ENCODE measurements at places on chromosomes 1 and 21.
A peak's percentile ranks its signal among the peaks of the same experiment; 100 is the strongest.

DNA sequence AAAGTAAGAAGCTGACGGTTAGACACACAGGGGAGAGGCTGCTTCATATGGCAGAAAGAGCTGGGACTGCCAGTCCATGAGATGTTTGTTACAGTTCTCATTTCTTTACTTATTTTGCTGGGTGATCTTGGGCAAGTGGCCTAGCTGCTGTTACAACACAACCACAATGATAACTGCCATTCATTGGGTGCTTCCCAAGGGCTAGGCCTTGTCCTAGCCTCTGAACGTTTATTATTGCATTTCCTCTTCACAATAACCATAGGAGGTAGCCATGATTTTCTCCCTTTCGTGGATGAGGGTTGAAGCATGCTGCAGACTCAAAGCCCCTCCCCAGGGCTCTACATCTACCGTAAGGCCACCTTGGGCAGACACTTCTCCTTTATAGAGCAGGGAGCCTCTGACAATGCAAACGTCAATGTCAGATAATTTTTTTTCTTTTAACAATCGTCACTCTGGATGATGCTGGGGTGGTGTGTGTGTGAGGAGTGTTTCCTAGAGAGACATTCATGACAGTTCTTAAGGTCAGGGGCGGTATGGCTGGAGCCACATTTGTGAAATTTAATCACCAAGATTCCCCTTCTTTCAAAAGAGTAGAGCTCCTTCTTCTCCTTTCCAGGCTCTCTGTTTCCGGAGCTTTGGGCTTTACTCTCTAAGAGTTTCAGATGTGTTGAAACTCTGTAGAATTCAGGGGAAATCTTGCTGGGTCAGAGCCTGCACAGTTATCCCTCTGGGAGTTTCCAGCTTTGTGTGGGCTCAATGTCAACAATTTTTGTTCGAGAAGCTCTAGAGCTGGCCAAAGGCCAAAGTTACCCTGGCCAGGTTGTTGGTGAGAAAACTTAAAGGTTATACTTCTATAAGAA, 138.5 kb upstream of the SGIP1 start:
- DNase-seq = no peak

DNA sequence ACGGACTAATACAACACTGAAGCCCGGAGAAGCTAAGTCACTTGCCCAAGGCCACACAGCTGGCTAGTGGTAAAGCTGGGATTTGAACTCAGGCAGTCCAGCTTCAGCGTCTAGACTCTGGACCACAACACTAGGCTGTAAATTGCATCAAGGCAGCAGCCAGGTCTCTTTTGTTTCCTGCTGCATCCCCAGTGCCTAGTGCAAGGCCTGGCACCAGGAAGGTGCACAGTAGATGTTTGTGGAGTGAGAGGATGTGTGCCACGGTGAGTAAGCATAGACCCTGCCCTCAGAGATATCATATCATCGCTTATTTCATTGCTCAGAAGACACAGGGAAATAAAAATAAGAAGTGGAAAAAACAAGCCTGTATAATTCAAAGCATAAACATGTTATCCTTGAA, 40.9 kb downstream of the IGSF21 start:
- no peak for DNase-seq

GRCh38 chr1:117635805-117636204, 30.0 kb downstream of the TENT5C start:
- no peak for DNase-seq

GRCh38 chr1:248714248-248714647, 11.7 kb upstream of the OR14I1 start:
- DNase-seq = no peak

DNA sequence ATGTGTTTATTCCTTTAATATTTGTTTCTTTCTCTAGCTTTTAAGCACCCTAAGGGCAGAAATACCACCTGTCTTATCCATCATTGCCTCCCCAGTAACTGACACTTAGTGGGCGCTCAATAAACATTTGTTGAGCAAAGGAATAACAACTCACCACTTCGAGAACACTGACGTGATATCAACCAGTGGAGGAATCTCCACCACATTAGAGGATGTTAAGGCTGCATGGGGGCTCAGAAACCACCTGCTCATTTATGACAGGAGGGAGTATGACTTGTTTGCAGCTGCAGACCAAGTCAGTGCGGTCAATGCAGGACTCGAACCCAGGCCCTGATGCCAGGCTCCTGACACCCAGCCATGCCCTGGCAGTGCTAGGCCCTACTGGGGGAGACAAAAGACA, 102.6 kb downstream of the MRPL37 start:
- no peak for DNase-seq

DNA sequence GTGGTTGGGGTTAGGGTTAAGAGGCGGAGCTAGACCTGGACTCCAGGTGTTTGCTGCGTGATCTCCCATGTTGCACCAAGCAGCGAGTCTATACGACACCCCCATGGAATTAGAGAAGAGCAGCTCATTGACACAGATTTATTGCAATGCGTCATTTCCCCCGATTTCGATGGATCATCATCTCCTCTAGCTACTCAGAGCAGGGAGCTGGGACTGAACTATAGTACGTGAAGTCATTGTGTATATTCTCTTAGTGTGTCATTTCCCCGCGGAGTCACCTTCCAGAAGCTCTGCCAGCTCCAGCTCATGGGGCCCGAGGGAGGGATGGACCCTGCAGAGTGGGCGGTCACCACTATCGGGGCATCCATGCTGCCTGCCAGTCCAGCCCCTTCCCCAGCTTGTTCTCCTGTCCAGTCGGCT, 7.5 kb upstream of the C2CD2 start:
- DNase-seq = no peak

DNA sequence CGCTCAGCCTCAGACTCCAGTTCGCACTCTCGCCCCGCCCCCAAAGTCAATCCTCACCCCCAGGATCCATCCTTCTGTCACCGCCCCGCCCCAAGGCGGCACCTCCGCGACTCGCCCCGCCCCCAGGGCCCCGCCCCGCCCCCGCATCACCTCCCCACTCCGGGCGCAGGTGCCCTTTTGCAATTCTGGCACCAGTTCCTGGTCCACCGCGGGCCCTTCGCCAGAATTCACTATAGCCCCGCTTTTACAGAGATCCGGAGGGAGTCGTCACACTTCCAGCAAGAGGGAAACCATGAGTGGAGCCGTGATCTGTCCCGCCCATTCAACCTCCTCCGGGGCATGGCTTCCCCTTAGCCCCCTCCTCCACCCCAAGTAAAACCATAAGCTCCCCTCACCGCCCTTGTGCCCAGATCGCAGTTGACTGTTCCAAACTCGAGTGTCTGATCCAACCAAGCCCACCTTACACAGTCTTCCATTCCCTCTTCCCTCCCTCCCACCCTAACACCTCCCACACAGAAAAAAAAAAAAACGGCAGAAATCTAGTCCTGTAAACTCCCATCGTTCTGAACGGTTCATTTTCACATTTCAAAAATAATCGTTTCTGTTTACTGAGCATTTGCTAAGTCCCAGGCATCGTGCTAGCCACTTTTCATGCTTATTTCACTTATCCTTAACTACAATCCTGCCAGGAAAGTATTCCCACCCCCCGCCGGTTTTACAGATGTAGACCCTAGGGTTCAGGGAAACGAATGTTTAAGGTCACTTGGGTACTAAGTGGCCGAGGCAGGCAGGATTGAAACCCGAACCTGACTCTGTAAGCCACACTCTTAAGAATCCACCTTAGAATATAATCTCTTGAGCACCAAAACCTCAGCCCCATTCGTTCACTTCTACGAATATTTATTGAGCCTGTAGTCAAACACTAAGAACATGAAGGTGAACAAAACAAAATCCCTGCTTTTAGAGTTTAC, 1.3 kb upstream of the DNAJC16 start:
- DNase-seq = no peak

DNA sequence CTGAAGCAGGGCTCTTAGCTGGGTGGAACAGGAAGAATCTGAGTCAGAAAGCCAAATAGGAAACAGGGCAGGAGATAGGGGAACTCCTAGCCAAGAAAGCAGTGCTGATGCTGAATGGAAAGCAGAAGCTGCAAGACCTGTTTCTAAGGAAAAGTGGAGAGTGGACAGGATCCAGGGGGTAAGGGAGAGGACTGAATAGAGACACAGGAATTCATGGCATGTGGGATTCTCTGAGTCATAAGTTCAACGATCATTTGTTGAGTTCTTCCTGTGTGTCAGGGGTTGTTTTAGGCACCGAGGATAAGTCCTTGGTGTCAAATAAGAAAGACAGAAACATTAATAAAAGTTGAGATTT, 153.8 kb upstream of the FGGY start:
- no peak for DNase-seq

- DNase-seq = no peak
These were observed 66.2 kb upstream of the IRF2BP2 start for GRCh38 chr1:234676103-234676594.

DNA sequence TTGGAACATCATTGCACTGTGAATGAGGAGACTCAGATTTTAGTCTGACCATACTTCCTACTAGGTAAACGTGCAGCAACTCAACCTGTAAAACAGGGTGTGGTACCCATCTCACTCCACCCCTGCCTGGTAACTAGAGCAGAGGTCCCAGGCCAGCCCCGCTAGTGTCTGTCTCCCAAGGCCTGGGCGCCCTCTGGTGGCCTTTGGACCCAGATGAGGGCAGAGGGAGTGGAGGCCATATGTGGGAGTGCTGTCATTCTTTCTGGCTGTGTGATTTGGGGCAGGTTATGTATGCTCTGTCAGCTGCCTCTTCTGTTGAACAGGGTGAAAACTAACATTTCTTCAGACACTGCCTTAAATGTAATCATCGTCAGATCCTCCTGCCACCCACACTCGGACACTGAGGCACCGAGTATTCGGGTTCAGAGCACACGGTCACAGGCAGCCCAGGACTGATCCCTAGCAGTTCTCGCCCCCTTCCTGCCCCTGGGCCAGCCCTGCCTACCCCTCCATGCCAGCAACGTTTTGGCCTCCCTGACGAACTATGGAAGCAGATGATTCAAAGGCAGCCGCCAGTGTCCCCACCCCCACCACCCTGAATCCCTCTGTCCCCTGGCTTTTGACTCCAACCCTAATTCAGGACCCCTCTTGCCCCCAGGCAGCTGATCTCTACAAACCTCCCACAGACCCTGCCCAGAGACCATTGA, 76.0 kb downstream of the CD247 start:
- DNase-seq = peak; percentile 40

- no peak for DNase-seq
These were observed 69.0 kb downstream of the PGM1 start for GRCh38 chr1:63662056-63662836.

GRCh38 chr1:218592688-218593087, 247.6 kb downstream of the TGFB2 start:
- DNase-seq = no peak

DNA sequence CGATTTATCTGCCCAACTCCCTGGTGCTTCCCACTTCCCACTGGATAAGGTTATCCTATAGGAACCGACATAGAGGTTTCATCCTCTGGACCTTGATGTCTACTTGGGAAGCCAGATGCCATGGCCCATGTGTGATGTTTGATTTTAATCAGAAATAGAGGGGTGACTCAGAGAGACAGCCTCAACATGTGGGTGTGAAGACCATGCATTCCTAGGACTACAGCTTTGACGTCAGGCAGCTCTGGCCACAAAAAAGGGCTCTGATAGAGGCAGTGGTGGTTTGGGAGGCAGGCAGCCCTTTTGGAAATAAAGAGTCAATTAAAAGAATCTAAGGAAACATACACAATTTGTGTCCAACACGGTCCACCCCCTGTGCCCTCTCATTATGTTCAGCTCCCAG, 5.2 kb upstream of the SH2D2A start:
- DNase-seq = no peak

- DNase-seq = no peak
These were observed at the start of gene SYNC for GRCh38 chr1:32702599-32703478. TSS of gene SYNC (minus strand) at chr1:32702770. CDS start at chr1:32702660, 110 bp downstream.

DNA sequence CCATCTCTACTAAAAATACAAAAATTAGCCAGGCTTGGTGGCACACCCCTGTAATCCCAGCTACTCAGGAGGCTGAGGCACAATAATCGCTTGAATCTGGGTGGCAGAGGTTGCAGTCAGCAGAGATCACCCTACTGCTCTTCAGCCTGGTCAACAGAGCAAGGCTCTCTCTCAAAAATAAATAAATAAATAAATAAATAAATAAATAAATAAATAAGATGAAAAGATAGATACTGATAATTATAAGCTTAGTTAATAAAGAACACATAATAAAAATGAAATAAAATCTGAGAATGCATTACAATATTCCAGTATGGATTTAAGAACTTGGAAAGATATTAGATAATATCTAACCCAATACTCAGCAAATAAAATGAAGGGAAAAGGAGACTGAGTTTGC, 235.9 kb upstream of the DAB1 start:
- DNase-seq = no peak

- no peak for DNase-seq
These were observed 472.9 kb upstream of the RUNX1 start for GRCh38 chr21:35521852-35522505.

DNA sequence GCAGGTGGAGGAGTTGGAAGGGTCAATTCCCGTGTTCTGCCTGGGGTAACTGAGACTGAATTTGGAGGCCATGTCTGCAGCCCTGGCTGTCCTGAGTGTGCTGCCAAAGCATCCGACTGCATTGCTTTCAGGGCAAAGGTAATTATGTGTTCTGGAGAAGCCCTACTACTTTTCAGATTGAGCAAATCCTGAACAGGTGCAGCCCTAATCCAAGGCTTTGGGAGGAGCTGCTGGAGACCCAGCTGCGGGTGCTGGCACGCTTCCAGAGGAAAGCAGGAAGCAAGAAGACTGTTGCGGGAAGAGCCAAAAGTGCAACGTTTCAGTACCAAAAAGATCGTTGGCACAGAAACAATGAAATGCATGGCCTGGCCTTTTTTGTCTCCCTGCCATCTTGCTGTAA, 73.7 kb upstream of the NRIP1 start:
- no peak for DNase-seq

DNA sequence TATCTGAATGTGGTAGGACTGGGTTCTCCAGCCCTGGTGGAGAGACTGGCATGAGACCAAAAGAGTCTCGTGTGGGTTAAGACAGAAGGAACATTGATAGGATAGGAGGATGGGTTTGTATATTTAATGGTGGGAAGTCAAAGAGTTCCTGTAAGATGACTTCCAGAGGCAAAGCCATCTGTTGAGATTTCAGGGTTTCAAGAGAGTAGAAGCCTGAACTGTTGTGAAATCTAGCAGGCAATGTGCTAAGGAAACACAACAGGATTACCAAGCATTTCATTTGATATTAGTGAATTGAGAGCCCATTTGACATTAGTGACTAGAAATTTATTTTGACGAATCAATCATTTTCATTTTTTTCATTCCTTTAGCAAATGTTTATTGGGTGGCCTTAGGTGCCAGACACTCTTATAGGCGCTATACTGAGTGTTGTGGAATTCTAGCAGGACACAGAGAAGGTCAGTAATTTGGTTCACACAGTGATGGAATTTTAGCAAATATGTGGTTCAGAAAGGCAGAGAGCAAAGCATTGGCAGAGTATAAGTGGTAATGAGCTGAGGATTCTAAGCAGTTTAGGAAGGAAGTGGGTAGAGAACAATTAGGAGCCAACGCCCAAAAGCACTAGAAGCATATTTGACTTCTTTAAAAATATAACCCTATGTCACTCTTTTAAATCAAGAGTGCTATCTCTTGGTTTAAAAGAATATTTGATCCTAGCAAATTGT, 149.3 kb downstream of the AK5 start:
- DNase-seq = no peak

DNA sequence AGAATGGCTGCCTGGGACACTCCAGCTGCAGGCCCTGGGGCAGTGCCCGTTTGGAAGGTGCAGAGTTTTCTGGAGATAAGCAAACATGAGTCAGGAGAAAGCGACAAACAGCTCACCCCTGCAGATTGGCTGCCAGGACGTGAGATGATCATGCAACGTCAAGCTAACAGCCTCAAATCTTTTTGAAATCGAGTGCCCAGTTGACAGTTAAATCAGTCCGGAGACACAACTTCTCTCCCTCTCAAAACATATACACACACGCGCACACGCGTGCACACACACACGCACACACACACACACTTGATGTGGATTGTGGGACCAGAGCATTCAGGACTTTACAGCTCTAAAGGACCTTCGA, 49.4 kb downstream of the TENT5C start:
- no peak for DNase-seq

All from DMS79 (cell line).